ENCODE measurements at places on chromosomes 13 and 19. TPM values are rescaled to one million over a fixed set of nuclear protein-coding genes. Genes with fewer than 3 reads are reported as not detected.

DNA sequence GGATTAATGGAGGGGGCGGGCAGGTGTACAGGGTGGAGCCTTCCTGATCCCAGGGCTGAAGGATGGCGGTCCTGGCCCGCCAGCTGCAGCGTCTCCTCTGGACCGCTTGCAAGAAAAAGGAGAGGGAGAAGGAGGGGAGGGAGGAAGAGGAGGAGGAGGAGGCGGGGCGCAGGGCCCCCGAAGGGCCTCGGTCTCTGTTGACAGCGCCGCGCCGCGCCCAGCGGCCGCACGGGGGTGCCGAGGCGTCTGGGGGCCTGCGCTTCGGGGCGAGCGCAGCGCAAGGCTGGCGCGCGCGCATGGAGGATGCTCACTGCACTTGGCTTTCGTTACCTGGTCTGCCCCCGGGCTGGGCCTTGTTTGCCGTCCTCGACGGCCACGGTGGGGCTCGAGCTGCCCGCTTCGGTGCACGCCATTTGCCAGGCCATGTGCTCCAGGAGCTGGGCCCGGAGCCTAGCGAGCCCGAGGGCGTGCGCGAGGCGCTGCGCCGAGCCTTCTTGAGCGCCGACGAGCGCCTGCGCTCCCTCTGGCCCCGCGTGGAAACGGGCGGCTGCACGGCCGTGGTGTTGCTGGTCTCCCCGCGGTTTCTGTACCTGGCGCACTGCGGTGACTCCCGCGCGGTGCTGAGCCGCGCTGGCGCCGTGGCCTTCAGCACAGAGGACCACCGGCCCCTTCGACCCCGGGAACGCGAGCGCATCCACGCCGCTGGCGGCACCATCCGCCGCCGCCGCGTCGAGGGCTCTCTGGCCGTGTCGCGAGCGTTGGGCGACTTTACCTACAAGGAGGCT, at the start of gene PPM1N:
Gene PPM1N (plus strand): TSS at position 33 of the 785 bp plus-strand sequence. CDS start 30 bp downstream, at position 63.
- H3K27ac ChIP-seq: no peak within 1 kb of the TSS
- peaks cover 8% of the 10 kb centered on the region for H3K27me3 ChIP-seq
- peak within 1 kb of the TSS; percentile 56 for H3K4me3 ChIP-seq
- DNase-seq: peak; percentile 52

- no peaks in the 10 kb centered on the region for H3K4me1 ChIP-seq
- no peak for DNase-seq
- H3K27me3 ChIP-seq: no peaks in the 10 kb centered on the region
- no peak overlapping the region for H3K4me3 ChIP-seq
- no peaks in the 10 kb centered on the region for H3K36me3 ChIP-seq
- no peak overlapping the region for H3K27ac ChIP-seq
These were observed 99.2 kb downstream of the ZDHHC20 start for GRCh38 chr13:21359855-21360254.

GRCh38 chr13:90713441-90714133, 633.9 kb upstream of the MIR17HG start:
- H3K27me3 ChIP-seq: no peaks in the 10 kb centered on the region
- no peak for DNase-seq
- H3K4me3 ChIP-seq: no peak overlapping the region
- H3K36me3 ChIP-seq: no peaks in the 10 kb centered on the region
- no peaks in the 10 kb centered on the region for H3K4me1 ChIP-seq

DNA sequence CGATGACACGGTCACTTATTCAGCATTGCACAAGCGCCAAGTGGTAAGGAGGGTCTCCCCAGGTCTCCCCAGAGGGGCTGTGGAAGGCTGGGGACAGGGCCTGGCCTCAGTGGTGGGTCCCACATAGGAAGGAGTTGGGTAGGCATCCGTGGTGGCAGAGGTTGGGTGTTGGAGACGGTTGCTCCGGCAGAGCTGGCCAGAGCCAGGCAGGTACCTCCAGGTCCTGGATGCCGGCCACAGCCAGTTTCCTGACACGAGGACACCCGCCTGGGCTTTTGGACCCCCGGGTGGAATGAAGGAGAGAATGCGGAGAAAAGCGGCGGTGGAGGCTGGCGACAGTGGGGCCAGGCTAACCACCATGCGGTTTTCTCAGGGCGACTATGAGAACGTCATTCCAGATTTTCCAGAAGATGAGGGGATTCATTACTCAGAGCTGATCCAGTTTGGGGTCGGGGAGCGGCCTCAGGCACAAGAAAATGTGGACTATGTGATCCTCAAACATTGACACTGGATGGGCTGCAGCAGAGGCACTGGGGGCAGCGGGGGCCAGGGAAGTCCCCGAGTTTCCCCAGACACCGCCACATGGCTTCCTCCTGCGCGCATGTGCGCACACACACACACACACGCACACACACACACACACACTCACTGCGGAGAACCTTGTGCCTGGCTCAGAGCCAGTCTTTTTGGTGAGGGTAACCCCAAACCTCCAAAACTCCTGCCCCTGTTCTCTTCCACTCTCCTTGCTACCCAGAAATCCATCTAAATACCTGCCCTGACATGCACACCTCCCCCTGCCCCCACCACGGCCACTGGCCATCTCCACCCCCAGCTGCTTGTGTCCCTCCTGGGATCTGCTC, 1.3 kb upstream of the FFAR1 start:
- no peaks in the 10 kb centered on the region for H3K36me3 ChIP-seq
- H3K27me3 ChIP-seq: no peaks in the 10 kb centered on the region
- DNase-seq: peak; percentile 57
- H3K27ac ChIP-seq: no peak overlapping the region

DNA sequence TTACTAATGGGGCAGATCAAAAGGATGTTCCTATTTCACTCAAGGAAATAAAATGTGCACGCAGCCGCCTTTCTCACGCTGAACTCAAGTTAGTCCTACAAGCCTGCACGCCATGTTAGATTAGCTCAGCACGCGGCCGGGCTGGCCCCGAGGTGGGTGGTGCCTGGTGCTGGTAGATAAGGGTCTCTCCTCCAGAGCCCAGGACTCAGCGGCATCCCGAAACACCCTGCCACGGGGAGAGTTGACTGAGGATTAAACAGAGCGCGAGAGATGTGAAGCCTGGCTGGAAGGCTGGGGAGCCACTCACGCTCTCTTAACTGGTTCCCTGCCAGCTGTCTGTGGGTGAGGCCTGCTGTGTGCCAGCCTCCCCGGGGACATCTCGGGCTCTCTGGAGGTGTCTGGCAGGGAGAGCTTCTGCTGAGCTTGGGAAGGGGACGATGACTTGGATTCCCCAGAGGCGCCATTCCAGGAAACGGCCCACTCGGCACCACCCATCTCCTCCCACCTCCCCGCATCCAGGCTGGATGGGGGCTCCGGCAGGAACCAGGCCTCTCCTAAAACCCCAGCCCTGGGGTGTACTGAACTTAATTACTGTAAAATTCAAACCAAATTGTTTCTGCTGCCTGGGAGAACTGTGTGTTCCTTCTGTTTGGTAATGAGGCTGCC, 122.2 kb downstream of the KDM4B start:
- H3K36me3 ChIP-seq: no peaks in the 10 kb centered on the region
- no peak for DNase-seq
- no peaks in the 10 kb centered on the region for H3K4me1 ChIP-seq

DNA sequence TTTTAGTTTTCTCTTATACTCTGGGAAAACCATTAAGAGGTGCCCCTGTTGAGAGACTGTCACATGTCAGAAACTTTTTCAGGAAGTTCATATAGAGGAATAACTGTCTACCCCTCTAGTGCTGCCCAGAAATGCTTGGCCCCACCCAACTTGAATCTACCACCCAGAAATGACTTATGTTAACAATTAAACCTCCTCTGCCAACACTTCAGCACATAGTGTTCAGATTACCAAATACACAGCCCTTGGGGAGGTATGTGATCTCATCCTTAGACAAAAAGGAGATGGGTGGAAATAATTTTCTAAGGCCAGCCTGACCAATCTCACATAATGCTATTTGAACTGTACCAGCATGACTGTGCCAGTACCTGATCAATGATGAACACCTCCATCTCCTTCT, 35.6 kb downstream of the CCDC169 start:
- H3K27ac ChIP-seq: no peak overlapping the region
- no peaks in the 10 kb centered on the region for H3K27me3 ChIP-seq
- no peaks in the 10 kb centered on the region for H3K4me1 ChIP-seq
- no peak for DNase-seq
- no peak overlapping the region for H3K4me3 ChIP-seq

DNA sequence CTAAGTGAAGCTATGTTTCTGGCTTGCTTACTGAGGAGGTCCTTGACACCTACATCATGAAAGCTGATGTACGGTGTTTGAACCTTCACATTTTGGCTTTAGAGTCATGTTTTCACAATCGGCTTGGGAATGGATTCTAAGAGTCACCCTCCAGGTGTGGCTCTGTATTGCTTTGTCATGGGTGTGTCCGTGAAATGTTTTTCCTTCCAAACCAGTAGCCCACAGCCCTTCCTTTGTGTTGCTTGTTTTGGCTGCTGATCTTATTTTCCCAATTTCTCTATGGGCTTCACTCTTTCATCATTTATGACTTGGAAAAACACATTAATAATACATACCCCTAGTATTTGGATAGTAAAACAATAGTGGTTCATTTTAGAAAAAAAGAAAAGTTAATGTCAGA, 240.6 kb downstream of the GGACT start:
- no peaks in the 10 kb centered on the region for H3K36me3 ChIP-seq
- no peak overlapping the region for H3K27ac ChIP-seq
- H3K4me3 ChIP-seq: no peak overlapping the region
- DNase-seq: no peak

GRCh38 chr13:39776439-39776838, 121.0 kb downstream of the COG6 start:
- no peak overlapping the region for H3K27ac ChIP-seq
- H3K4me3 ChIP-seq: no peak overlapping the region
- no peak for DNase-seq
- H3K36me3 ChIP-seq: no peaks in the 10 kb centered on the region

Gene SLC10A2
- not detected for total RNA-seq

Gene TEX30
- total RNA-seq: 58.5 TPM

Gene KLF2
- total RNA-seq: 37.5 TPM

Gene SPRED3
- 0.66 TPM for total RNA-seq

Gene PNPLA6
- total RNA-seq: 112 TPM

All from CD8-positive, alpha-beta memory T cell (primary cell).